ENCODE measurements at places on chromosomes 1 and 21.

DNA sequence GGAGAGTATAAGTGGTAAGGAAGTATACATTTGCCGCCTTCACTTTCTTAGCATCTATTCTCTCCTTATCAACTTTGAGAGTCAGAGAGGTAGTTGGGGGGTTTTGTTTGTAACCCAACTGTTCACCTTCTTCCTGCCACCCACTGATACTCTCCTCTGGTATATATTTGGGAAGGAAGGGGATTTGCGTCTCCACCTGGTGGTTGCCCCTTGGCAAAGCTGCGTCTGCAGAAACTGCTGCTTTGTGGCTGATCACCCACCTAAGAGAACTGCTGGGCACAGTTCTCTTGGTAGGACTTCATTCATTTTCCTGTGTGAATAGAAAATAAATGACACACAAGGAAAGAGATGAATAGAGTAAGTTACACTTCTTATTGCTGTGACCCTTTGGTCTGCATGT lies 87.0 kb downstream of the SYT14 start:
- DNase-seq, result no peak

DNA sequence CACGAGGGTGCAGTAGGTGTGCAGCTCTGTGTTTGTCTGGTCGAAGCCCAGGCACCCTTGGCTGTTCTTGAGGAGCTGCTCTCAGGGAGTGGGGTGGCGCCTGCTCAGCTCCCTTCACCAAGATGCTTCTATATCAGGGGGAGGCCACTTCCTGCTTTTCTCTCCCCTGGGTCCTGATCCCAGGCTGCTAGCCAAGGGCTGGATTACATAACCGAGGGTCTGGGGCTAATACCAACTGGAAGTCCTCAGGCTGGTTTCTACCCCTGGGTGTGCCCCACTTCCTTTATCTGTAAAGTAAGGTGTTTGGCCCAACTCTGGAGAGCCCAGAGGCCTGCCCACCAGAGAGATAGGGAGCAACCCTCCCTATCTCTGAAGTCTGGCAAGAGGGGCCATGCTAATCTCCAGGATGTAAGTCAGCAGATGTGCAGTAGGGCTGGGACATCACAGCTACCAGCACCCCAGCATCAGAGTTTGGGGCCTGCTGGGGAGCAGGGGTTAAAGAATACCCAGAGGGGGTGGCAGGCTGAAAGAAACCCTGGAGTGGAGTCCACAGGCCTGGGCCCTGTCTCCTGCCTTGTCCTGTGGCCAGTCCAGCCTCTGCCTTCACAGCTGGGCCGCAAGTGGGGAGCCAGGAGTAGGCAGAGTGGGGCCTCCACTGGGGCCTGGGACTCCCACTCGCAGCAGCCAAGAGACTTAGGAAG lies 2.1 kb downstream of the SELENBP1 start:
- DNase-seq, result no peak

- DNase-seq, result no peak
These were observed 4.9 kb downstream of the SKI start for GRCh38 chr1:2232916-2233438.

- no peak for DNase-seq
These were observed 477.5 kb upstream of the DAB1 start for GRCh38 chr1:57901208-57901919.

DNA sequence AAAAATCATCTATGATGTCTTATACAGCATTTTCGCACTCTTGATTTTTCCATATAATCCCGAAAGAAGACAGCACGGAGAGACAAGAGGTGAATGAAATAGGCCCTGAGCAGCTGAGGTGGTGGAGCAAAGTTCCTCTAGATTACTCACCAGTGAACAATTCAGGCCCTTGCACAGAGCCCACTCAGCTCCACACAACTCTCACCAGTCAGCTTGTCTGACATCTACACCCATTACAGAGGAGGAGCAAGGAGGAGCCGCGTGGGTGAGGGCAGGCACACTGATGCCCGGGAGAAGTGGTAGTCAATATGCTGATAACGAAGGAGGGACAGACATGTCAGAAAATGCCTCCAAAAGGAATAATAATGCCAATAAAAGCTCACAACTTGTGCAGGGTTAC lies 59.9 kb downstream of the DNM3 start:
- no peak for DNase-seq

DNA sequence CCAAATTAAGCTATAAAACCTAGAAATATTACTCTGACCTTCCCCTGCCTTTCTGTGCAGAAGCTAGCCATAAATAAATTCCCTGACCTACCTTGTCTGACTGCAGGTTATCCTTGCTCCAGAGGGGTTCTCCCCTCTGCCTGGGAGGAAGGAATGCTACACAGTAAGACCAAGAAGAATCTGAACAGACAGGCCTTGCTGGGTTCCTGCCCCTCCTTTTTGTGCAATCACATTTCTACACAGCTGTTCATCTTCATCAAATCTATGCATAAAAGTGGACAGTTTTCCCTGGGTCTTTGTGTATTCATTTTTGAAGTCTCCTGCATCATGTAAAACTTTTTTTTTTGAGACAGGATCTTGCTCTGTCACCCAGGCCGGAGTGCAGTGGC lies 50.6 kb downstream of the DNTTIP2 start:
- no peak for DNase-seq

- no peak for DNase-seq
These were observed 41.5 kb downstream of the BACH1 start for GRCh38 chr21:29340228-29340627.

DNA sequence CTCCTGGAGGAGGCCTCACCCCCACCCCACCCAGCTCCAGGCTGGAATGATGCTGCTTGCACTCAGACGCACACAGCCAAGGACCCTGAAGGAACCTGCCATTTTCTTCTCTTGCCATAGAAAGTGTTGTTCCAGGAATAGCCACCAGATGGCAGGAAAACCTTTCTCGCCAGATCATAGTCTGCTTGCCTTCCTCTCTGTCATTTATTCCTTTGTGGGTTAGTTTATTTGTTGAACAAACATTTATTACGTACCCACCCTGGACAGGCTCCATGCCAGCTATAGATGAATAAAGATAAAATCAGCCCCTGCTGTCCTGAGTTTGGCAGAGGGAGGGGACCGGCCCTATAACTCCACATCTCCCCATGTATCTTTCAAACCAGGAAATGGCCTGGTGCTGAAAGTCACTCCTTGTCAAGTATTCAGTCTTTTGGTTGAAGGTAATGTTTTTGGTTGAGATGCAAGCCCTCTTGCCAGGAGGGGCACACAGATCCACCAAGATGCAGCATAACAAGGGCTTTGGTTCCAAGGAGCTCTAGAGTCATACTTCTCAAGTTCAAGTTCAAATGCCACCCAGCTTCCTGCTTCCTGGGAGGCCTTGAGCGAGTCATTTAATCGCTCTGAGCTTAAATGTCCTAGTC lies 7.0 kb upstream of the KCNC4 start:
- peak; percentile 44 for DNase-seq

GRCh38 chr1:22754106-22754768 lies 43.6 kb downstream of the EPHB2 start:
- no peak for DNase-seq

GRCh38 chr1:66576645-66577044 lies 42.7 kb downstream of the SGIP1 start:
- no peak for DNase-seq

GRCh38 chr1:41504114-41505035 lies 19.9 kb upstream of the EDN2 start:
- no peak for DNase-seq

GRCh38 chr1:185626344-185626743 lies 107.8 kb upstream of the HMCN1 start:
- no peak for DNase-seq

DNA sequence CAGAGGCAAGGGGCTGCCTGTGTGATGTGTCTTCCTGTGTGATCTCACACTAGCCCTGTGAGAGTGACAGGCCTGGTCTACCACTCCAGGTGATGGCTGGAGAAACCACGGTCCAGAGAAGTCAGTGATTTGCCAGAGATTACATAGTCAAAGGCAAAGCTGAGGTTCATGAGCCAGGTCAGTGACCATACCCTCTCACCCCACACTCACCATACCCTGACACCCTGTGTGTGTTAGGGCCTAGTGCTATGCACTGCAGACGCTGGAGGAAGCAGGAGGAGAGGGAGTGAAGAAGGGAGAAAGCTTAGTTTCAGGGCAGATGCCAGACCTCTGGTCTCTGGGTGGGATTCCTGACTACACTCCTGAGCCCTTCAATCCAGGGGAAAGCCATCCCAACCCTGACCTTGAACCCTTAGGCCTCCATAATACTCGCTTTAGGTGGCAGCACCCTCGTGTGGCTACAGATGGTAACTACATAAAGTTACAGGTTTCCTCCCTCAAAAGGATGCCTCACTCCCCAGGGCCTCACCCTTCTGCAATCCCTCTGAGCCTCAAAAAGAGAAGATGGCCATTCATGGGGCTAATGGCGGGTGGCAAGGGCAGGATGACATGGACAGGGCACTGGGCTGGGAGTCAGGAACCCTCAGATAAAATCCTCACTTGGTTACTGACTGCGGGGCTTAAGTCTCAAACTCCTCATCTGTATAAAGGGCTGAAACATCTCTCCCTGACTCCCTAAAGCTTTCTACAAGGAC lies 20.8 kb upstream of the SDC3 start:
- DNase-seq, result no peak

DNA sequence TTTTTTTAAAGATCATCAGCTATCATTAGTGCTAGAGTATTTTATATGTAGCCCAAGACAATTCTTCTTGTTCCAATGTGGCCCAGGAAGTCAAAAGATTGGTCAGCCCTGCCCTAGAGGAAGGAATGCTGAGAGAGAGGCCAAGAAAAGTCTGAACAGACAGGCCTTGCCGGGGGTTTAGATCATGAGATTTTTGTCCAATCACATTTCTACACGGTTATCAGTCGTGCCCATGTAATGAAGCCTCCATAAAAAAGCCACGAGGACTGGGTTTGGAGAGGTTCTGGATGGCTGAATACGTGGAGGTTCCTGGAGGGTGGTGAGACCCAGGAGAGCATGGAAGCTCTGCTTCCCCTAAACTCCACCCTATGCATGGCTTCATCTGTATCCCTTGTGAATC lies 24.3 kb upstream of the ENO1 start:
- DNase-seq, result no peak

- no peak for DNase-seq
These were observed 157.2 kb downstream of the KIF26B start for GRCh38 chr1:245311887-245312536.

DNA sequence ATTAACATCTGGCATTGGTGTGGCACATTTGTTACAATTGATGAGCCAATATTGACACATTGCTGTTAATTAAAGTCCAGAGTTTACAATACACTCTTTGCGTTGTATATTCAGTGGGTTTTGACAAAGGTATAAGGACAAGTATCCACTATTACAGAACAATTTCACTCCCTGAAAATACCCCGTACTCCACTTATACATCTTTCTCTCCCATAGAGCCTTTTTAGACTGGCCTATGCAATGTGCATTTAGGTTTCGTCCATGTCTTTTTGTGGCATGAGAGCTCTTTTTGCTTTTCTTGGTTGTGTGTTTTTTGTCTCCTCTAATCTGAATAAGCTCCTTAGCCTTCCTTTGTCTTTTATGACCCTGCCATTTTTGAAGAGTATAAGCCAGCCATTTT lies 40.6 kb upstream of the TSNAX start:
- no peak for DNase-seq

DNA sequence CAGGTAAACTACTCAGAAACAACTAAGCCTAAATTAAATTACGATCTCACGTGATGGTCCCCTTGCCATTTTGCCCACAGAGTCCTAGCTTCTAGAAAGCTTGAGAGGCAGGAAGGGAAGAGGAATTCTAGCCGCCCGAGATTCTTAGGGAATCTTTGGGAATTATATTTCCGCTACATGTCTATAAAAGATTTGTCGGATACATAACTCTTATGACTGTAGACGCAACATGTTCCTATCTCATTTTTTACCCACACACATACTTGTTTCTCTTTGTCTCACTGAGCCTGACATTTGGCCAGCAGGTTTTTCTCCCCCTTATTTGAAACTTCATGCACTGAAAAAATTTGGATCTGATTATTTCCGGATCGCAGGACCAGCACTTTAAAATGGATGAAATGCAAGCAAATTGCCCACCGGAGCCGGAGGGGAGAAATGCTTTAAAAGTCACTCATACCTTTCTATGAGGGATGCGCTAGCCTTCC lies 5.5 kb downstream of the GLIS1 start:
- DNase-seq, result no peak
